Left ventricle myocardium superior (tissue), 1 donor: ENCODE measurements at places on chromosomes 7 and 10.

DNA sequence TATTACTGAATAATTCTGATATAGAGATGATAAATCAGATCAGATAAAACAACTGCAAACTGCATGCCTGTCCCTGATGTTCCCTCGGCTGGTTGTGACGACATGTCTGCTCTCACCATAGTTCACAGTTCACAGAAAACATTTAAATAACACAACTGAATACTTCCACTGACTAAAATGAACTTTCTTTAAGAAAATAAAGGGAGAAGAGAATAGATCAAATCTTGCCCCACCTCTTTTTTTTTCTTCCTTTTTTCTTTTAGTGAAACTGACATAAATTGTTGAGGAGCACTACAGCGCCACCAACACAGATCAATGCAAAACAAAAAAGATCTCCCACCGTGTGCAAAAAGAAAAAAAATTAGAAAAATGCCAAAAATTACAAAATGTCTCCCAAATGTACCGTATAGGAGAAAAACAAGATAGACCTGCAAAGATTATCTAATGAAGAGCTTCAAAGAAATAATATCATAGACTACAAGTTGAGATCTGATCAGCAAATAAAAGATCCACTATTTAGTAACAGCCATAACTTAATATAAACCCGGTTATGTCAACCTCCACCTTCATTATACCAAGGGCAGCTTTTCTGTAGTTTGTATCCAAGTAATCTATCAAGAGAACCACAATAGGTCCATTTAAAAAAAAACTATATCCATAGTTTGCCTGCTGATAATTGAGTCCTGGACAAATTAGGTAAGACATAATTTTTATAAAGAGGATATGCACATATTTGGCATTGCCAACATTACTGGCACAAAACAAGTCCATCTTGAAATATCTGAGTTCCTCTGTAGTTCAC is 30.7 kb upstream of the EPC1 start:
- no peak for DNase-seq

DNA sequence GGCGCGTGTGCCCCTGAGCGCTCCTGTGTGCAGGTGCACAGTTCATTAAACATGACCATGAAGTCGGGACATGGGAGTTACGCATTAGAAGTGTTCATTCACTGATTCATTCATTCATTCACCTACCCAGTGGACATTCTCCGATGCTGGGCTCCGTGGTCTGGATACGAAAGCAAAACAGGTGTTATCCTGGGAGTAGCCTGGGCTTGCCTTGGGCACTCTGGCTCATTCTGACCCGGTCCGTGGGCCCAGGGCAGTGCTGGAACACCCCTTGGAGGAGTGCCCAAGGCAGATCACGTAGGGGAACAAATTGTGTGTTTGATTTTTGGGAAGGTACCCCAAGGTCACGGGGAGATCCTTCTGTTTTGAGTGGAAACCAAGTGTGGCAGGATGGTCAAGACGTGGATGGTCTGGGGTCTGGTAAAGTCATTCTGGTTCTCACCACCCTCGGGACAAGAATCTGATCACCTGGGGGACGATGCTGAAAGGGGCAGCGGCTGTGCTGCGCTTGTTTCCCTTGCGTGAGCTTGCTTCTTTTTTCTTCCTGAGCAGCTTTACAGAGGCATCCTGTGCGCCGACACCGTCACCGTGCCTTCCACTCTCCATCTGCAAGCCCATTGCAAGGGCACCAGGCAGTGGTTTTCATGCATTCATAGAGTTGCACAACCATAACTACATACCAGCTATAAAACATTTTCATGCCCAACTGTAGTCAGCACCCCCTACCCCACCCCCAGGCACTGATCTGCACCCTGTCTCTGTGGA is 10.1 kb downstream of the ELFN1 start:
- DNase-seq = no peak

DNA sequence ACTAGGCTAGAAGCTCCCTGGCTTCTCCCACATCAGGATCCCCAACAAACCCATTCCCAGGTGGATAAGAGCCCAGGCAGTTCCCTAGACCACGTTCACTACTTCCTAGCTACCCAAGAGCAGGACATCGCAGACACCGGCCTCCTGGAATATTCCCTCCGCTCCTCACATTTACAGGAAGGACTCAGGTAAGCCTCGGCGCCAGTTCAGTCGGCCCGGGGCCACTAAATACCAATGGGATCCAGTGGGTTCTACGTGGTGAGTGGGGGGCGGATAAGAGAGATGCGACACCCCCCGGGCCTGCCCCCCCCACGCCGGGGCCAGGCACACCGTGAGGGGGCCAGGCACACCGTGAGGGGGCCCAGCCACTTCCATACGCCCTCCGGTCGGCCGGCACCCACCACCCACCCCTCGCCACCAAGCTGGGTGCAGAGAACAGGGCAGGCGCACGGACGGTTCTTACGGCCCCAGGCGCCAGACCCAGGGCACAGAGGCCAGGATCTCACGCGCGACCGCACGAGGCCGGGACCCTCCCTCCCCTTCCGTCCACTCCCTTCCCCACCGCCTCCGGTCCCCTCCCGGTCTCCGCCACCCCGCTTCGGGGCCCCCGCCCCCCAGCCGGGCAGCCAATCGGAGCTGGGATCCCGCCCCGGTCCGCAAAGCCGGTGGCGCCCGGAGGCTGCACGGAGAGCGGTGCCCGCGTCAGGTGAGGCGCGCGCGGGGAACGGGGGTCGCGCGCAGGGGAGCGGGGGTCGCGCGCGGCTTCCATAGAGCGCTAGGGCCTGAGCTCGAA is at the start of gene BLVRA:
TSS of gene BLVRA (plus strand) at position 652 of the 793 bp plus-strand sequence. CDS start 12,479 bp downstream, outside the sequence.
- DNase-seq = peak; percentile 85

GRCh38 chr10:116259638-116260037 is 13.4 kb downstream of the GFRA1 start:
- DNase-seq = no peak

DNA sequence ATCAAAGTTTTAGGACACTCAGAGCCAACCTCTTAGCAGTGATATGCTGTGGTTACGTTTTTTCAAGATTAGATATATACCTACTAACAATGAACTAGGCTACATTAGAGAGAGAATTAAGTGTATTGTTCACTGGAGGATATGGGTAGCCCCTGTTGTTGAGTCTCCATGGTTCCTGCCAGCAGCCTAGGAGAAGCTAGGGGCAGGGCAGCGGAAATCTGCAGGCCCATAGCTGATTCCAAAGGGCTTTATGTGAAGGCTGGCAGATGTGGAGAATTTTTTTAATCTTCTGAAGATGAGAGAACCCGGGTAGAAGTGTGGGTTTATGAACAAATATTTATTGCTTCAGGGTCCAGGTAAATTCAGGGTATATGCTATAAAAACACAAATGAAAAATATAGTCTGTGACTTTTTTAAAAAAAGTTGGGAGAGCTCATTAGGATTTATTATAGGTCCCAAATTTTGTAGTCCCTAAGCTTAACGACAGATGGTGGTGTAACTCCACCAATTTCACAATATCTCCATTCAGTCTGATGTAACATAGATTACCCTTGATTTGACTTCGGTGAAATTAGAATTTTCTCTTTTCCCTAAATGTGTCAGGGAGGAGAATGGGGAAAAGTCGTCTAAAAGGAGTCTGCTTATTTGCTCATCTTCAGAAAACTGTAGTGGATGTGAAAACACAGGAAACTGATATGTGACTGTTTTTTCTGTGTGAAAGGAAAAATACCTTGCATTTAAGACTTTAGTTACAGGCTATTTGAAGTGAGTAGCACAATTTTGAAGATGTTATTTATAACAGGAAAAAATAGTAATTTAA is 163.0 kb upstream of the PPP1R3A start:
- DNase-seq = no peak

GRCh38 chr7:45977256-45977780 is 56.2 kb upstream of the IGFBP3 start:
- no peak for DNase-seq

- no peak for DNase-seq
Observed at GRCh38 chr7:44922351-44922694, 37.0 kb upstream of the PURB start.

DNA sequence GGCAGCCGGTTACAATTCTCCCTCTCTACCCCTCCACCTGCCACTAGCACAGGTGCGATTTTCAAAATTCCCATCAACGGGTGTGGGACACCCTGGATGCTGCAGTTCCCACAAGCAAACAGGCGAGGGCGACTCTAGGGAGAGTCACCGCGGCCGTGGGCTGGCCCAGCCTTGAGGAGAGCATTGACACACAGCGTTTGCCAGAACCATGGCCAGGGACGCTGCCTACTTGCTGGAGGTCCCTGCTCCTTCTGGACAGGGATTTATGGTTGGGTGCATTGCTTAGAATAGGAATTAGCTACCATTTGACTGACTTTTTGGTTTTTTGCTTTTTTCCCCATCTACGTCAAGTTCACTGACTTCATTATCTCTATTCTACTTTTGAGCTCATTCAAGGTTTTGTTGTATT is 19.0 kb upstream of the CLDN4 start:
- DNase-seq = peak; percentile 78

GRCh38 chr10:29668628-29669027 is 33.9 kb upstream of the SVIL start:
- no peak for DNase-seq

DNA sequence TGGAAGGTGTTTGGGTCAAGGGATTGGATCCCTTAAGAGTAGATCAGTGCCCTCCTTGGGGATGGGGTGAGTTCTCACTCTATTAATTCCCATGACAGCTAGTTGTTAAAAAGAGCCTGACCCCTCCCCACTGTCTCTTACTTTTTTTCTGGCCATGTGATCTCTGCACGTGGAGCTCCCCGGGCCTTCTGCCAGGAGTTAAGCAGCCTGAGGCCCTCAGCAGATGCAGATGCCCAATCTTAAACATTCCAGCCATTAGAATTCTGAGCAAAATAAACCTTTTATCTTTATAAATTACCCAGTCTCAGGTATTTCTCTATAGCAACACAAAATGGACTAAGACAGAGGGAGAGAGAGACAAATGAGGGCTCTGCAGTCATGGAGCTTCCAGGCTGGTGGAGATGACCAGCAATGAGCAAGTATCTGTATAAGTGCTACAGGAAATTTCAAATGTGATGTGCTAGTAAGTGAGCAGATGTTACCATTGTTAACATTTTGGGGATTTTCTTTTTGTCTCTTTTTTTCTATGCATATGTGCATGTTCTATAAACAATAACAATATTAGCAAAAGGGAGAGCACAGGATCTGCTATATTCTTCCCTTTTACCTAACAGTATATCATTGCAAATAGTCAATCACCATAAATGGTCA is 26.7 kb downstream of the PLPP4 start:
- no peak for DNase-seq

GRCh38 chr10:28906415-28906814 is 229.1 kb downstream of the BAMBI start:
- no peak for DNase-seq

GRCh38 chr7:63025815-63026214 is 972.8 kb upstream of the ZNF722 start:
- DNase-seq = no peak

DNA sequence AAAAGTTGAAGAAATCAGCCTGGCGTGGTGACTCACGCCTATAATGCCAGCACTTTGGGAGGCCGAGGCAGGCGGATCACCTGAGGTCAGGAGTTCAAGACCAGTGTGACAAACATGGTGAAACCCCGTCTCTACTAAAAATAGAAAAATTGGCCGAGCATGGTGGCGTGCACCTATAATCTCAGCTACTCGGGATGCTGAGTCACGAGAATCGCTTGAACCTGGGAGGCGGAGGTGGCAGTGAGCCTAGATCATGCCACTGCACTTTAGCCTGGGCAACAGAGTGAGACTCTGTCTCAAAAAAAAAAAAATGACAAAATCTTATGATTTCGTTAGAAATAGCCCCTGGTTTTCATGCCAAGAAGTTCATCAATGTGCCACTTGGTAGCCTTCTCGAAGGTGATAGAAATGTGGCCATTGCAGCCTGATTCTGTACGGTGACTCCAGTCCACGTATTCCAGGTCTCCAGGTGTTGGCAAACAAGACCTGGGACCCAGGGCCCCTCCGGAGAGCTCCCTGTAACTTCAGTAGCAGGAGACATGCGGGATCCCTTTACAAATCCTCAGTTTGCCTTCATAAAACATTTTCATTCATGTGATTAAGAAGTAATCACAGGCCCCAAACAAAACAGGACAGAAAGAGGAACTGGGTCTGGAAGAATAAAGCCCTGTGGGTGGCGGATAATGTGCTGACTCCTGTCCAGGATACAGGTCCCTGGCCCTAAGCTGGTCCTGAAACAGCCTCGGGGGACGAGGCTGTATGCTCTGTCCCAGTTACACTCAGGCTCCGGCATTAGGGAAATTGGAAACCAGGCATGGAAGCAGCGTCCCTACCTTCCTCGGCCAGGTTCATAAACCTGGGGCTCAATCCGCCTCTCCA is 207.3 kb upstream of the SH2B2 start:
- no peak for DNase-seq

DNA sequence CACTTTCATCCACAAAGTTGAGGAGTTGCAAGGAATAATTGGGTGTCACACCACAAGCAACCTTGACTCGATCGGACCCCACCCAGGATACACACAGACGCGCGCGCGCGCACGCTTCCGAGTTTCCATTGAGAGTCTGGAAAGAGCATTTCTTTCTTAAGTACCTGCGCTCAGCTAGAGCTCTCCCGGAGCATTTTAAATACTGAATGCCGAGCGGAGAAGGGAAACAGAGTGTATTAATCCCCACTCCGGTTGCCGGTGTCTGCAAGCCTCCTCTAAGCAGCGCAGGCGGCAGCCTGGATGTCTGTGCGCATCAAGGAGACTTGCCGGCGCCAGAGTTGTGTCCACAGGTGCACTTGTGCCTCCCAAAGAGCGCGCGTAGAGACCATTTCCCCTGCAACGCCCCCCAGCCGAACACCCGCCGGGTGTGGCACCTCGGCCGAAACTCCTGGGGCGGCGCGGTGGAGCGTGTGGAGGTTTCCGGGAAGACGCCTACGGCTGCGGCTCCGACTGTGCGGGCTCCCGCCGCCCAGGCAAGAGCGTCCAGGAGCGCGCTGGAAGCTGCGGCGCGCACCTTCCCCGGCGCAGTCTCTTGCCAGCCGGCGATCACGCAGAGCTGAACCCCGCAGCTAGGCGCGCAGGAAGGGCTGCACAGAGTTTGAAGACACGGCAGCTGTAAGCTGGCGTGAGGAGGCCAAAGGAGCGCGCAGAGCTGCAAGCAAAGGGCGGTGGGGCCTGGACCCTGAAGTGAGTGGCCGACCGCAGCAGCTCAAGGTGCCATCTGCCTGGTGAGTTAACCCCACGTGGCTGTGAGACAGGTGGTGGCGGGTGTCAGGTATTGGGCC is 1.1 kb upstream of the FEZF1 start:
- DNase-seq = peak; percentile 31

DNA sequence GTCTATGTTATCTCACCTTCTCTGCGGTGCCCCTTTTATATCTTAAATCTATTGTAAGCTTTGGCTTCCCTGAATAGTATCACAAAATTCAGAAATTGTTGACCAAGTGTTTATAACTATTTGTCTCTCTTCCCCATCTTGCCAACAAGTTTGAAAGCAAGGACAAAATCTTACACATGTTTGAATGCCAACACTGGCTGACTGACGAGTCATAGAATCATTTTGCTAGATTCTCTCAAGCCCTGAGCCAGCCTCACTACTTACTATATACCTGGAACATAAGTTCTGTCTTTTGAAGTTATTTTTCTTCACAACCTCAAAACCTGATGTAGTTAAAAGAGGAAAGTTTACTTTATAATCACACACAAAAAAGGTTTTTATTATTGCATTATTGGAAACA is 700.7 kb downstream of the PHTF2 start:
- DNase-seq = no peak

GRCh38 chr7:104225451-104225850 is 17.6 kb upstream of the ORC5 start:
- DNase-seq = no peak

GRCh38 chr10:59868696-59869593 is 37.4 kb downstream of the CCDC6 start:
- no peak for DNase-seq

GRCh38 chr10:124906551-124907001 is 35.3 kb upstream of the ZRANB1 start:
- no peak for DNase-seq

- DNase-seq = no peak
Observed at GRCh38 chr7:140883378-140883777, 41.4 kb downstream of the BRAF start.
